ENCODE measurements at places on chromosomes 12 and 14.

GRCh38 chr12:64219145-64219544 is 3.0 kb downstream of the KICS2 start:
- peak; percentile 16 for DNase-seq

- no peak for DNase-seq
Measured at GRCh38 chr14:81550001-81550637, 16.5 kb upstream of the SEL1L start.

DNA sequence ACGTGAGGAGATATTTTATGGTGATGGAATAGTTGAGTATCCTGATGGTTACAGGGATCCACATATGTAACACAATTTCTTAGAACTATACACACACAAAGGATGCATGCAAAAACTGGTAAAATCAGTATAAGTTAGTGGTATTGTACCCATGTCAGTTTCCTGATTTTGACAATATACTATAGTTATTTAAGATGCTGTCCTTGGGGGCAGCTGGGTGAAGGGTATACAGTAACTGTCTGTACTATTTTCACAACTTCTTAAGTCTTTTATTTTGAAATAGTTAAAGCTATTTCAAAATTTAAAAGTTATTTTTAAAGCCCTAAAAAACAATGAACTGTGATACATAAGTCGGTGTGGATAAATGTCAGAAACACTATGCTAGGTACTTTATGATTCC is 24.5 kb upstream of the POLR3B start:
- DNase-seq, result no peak

GRCh38 chr14:44712024-44712815 is 205.1 kb upstream of the FSCB start:
- DNase-seq, result no peak

- no peak for DNase-seq
Measured at GRCh38 chr12:86389949-86390348, 133.8 kb upstream of the MGAT4C start.

- no peak for DNase-seq
Measured at GRCh38 chr14:95048771-95049312, 108.5 kb downstream of the DICER1 start.
